ENCODE measurements at places on chromosomes 1 and 21.

- no peaks in the 10 kb centered on the region for H3K27me3 ChIP-seq
- peak overlapping the region; percentile 83 for H3K27ac ChIP-seq
- peak overlapping the region; percentile 13 for H3K4me3 ChIP-seq
- no peak for DNase-seq
- H3K36me3 ChIP-seq = no peaks in the 10 kb centered on the region
- H3K4me1 ChIP-seq = peaks cover 21% of the 10 kb centered on the region
Measured at GRCh38 chr1:3135744-3136455, 66.9 kb downstream of the PRDM16 start.

DNA sequence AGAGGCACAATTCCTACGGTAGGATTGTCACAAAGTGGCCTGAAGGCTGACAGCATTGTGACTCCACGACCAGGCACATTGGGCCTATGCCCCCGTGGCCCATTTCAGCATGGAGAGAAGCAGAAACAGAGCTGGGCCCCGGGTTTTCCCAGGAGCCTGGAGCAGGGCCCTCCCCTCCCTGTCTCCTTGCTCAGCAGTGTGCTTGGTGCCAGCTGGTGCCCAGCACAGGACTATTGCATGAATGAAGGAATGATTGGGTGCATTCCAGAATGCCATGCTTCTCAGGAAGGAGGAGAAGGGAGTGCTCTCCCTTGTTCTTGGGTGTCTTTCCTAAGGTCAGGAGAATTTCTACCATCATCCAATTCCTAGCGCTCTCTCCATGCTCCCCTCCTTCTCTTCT lies 33.7 kb downstream of the IER5 start:
- no peaks in the 10 kb centered on the region for H3K4me1 ChIP-seq
- no peak for DNase-seq
- H3K4me3 ChIP-seq = no peak overlapping the region

DNA sequence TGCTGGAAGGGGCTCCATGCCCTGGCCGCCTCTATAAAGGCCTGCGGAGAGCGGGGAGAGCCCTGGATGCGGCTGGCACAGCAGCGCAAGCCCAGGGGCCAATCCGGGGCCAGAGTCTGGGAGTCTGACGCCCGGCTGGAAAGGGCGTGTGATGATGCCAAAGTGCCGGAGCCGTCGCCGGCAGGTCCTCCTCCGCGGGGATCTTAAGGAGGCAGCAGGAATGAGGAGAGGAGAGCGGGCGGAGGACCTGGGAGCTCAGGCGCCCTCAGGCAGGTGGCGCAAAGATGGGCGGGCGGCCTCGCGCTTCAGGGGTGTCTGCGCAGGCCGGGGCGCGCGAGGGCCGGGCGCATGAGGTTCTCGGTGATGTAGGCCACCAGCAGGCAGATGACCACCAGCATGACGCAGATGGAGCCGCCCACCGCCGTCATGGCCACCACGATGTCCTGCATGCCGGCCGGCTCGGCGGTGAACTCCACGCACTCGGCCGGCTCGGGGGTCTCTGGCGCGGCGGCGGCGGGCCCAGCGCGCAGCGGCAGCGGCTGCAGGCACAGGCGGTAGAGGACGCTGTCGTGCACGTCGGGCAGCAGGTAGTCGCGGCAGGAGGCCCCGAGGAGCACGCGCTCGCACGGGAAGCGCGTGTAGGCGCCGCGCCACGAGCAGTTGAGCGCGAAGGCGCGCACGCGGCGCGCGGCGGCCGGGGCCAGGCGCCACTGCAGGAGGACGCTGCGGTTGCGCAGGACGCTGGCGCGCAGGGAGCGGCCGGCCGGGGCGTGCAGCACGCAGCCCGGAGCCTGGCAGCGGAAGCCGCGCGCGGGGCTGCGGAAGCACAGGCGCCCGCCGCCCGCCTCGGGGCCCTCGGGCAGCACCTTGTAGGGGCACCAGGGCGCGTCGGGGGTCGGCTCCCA lies 653 bp downstream of the FNDC10 start:
- H3K27me3 ChIP-seq = peaks cover 6% of the 10 kb centered on the region
- no peaks in the 10 kb centered on the region for H3K36me3 ChIP-seq
- H3K27ac ChIP-seq = no peak overlapping the region

GRCh38 chr1:224256640-224257039 lies 73.3 kb downstream of the NVL start:
- no peak overlapping the region for H3K27ac ChIP-seq
- peaks cover 5% of the 10 kb centered on the region for H3K36me3 ChIP-seq
- no peak overlapping the region for H3K4me3 ChIP-seq

DNA sequence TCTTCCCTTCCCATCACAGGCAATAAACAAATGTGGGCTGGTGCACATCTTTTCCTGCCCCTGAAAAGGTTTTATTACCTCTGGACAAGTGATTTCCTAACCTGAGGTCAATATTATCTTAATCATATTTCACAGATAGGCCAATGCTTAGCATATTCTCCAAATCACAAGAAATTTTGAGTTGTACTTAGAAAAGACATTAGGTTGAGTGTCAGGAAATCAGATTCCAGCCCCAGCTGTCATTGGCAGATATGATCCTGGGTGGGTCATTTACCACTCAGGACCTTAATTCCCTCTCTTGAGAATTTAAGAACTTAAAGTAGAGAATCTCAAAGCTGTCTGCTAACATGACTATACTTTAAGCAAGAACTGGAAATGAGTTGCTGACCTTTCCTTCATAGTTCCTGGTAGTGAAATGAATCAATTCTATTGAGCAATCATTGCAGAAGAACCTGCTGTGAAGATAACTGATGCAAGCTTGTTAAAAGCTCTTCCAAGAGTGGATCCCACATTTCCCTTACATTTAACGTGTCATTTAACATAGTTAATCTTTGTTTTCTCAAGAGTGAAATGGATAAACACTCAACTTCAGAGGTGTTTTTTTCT lies 46.4 kb upstream of the CR2 start:
- no peaks in the 10 kb centered on the region for H3K27me3 ChIP-seq
- no peak overlapping the region for H3K27ac ChIP-seq
- H3K36me3 ChIP-seq = no peaks in the 10 kb centered on the region
- H3K4me3 ChIP-seq = no peak overlapping the region

- H3K27me3 ChIP-seq = no peaks in the 10 kb centered on the region
- no peak overlapping the region for H3K4me3 ChIP-seq
- H3K27ac ChIP-seq = no peak overlapping the region
- DNase-seq = peak; percentile 15
- H3K4me1 ChIP-seq = no peaks in the 10 kb centered on the region
Measured at GRCh38 chr1:159958719-159959380, 4.8 kb upstream of the SLAMF9 start.
